Occipital lobe (tissue), 3 donors: ENCODE measurements at places on chromosomes 7 and 10. TPM values are rescaled to one million over a fixed set of nuclear protein-coding genes. Genes with fewer than 3 reads are reported as not detected.

OGA gene
- 349 TPM for total RNA-seq

KEL gene
- total RNA-seq: 3.0 TPM

IL6 gene
- not detected for total RNA-seq

CREB5 gene
- 8.0 TPM for total RNA-seq

TMEM140 gene
- 0.62 TPM for total RNA-seq

ASL gene
- 4.5 TPM for total RNA-seq

FRG2B gene
- total RNA-seq: not detected

CEP41 gene
- total RNA-seq: 14.2 TPM

STEAP1 gene
- total RNA-seq: 0.16 TPM

DNA sequence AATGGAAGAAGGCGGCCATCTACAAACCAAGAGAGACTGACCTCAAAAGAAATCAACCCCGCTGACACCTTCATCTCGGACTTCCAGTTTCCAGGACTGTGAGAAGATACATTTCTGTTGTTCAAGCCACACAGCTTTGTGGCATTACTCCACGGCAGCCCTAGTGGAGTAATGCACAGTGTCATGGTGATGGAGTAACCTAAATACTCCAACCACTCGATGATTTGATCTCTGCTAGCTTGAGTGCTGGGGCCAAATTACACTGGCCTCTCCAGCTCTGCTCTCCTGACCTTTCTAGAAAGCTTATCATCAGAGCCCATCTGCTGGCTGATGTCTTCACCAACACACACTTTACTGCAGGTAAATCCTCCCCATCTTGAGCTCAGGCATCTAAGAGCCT, 52.2 kb downstream of the GALNT17 start:
- DNase-seq: no peak

DNA sequence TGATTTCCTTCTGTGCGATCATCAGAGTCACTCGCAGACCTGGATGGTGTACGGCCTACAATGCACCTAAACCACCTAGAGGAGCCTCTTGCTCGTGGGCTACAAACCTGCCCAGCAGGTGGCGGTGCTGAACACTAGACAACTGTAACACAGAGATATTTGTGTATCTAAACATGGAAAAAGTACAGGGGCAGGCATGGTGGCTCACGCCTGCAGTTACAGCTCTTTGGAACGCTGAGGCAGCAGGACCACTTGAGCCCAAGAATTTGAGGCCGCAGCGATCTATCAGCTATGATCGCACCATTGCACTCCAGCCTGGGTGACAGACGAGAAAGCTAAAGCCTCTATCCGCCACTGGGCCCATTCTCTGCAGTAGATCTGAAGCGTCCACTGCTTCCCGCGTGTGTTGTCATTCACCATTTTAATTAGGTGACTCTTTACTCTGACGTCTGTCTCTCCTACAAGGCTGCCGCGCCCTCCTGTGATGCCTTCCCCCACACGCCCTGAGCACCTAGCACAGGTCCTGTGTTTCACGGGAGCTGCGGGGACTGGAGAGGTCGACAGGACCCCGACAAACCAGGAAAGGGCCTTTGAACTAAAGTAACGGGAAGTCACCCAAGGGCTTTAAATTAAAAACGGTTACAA, 774 bp downstream of the TUBGCP2 start:
- DNase-seq: no peak

GRCh38 chr7:73397521-73398281, 35.9 kb upstream of the FZD9 start:
- DNase-seq: no peak

DNA sequence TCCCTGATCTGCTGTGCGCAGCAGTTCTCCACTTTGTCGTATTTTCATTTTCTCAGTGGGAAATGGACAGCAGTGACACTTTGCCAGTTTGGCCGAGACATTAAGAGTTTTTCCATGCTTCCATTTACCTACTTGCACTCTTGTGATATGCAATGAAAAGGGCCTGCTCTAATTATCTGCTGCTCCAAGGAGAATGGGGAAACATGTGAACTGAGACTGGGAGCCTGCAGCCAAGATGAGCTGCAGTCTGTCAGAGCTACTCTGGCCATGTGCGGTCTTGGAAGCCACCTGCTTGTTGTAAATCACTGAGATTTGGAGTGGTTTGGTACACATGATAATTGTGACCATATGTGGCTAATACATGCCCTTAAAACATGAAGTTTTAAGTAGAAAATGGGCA, 586.6 kb upstream of the POT1 start:
- no peak for DNase-seq

DNA sequence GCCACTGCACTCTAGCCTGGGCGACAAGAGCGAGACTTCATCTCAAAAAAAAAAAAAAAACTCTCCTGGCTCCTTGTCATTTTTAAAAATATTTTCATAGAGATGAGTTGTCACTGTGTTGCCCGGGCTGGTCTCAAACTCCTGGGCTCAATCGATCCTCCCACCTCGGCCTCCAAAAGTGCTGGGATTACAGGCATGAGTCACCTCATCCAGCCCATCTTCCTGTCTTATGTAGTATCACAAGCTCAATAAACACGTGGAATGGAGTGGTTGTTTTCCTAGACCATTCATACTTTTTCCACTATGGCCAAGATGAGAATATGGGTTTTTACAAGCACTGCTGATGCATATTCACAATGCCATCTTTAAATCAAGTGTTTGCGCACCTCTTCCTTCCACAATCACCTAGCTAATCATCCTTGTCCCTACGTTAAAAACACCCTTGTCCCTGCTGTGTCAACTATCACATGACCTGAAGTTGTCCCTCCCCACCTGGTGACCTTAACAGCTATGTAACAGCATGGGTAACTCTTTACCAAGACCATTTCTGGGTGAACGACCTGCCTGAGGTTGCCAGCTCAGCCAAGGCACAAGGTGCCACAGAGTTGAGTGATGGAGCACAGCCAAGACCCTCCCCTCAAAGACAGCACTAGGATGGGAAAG, 21.3 kb downstream of the DLG5 start:
- no peak for DNase-seq

DNA sequence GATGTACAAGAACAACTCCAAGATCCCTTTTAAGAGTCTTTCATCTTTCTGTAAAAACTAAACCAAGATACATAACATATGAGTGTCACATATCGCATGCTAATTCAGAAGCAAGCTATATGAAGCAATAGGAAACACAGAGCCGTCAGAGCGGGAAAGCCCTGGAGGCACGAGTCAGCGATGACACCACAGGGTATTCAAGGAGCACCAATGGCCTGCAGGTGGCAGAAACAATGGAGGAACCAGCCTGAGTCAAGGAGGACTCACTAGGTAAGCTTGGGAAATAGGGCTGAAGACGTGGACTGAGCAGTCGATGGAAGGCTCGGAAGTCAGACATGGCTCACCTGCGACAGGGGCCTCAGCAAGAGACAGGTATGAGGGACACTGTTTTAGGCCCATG, 214.4 kb downstream of the FAM107B start:
- DNase-seq: no peak

DNA sequence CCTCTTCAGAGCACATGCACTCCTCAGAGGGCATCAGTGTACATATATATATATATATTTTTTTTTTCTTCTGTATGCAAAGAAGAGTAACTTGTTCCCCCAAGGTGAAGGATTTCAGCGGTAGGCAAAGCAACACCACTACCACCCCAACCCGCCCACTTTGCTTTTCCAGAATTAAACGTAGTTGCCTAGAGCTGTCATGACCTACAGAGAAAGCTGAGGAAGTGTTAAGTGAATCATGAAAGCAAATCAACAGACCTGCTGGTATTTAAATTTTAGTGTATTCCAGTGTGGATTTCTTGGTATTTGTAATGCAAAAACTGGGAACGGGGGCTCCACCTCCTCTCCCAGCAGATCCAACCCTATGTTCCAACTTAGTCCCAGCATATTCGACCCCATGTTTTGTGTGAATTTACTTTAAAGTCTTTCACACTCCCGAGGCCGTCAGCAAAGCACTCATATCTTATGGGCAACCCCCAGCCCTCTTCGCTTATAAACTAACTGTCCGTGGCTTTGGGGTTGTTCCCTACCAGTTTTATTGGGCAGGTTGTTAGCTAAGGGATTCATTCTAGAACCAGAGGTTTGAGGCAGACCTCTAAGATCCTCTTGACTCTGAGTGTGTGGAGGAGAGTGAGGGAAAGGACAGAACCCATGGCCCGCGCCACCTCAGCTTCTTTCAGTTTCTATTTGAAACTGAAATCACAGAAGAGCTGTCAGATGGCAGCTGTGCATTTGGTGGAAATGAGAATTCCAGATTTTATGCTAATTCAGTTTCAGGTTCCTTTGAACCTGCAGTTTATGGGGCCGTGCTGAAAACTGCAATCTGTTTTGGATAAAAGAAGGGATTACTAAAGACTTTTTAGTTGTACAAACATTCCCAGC, 450.2 kb upstream of the GALNT17 start:
- no peak for DNase-seq

DNA sequence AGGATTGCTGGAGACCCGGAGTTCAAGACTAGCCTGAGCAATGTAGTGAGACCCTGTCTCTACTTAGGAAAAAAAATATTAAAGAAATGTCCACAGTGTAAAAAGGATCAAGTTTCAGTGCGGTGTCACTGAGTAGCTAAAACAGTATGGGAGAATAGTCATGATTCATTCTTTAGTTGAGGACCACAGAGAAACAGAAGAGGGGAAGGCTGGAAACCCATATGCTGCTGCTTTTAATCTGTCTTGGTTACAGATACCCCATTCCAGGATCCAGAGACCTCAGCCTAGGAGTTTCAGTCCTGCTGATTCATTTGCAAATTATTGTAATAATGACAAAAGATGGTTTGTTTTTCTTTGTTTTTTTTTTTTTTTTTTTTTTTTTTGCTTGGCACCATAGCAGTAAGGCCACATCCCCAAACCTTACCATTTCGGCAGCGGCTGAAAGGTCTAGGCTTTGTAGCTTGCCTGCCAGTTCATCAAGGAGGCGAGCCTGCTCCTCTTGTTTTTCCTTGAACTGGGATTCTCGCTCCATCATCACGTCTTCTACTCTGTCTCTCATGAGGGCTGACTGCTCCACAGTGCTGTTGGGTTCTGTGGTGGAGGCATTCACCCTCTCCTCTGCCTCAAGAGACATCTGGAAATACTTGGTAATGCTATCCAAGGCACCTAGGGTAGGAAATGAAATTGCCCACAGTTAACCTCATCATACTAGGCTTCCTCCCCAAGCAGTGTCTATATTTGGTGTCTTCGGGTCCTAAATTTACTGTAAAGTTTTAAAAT, 44.2 kb downstream of the DLD start:
- DNase-seq: no peak

GRCh38 chr7:105307163-105307672, 81.5 kb downstream of the SRPK2 start:
- no peak for DNase-seq

GRCh38 chr10:37975401-37975991, 951 bp downstream of the ZNF25 start:
- no peak for DNase-seq

DNA sequence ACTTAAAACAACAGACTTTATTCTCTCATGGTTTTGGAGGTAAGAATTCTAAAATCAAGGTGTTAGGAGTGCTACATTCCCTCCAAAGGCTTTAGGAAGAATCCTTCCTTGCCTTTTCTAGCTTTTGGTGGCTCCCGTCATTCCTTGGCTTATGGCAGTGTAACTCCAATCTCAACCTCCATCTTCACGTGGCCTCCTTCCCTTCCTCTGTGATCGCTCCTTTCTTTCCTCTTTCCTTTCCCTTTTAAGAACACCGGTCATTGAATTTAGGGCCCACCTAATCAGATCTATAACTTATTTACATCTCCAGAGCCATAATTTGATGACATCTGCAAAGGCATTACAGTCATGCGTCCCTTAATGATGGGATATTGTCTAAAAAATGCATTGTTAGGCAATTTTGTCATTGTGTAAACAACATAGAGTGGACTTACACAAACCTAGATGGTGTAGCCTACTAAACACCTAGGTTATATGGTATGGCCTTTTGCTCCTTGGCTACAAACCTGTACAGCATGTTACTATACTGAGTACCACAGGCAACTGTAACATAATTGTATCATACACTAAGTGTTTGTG, 5.9 kb upstream of the HERC4 start:
- DNase-seq: no peak

DNA sequence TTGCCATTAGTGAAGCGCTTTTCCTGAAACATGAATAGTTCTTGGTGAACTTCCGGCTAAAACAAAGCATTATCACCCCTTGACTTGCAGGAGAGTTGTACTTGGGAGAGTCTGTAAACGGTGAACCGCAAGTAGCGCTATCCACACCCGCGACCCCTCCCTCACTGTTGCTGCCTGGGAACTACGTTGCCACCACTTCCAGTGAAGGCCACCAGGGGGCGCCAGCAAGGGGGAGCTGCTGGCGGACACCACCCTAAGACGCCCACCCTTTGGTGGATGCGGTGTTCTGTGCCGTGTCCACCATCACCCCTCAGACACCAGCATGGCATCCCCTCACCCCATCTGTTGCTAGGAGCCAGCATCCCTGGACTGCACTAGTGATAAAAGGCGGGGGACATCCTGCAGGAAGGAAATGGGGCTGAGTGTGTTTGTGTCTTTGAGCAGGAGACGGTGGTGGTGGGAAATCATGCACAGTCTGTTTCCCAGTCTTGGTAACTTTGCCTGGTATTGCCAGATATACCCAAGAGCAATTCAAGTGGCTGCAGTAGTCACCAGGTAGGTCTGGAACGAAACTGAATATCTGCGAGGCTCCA, 298.2 kb downstream of the FRMD4A start:
- no peak for DNase-seq

GRCh38 chr10:29329420-29329819, 40.5 kb downstream of the LYZL1 start:
- DNase-seq: no peak

DNA sequence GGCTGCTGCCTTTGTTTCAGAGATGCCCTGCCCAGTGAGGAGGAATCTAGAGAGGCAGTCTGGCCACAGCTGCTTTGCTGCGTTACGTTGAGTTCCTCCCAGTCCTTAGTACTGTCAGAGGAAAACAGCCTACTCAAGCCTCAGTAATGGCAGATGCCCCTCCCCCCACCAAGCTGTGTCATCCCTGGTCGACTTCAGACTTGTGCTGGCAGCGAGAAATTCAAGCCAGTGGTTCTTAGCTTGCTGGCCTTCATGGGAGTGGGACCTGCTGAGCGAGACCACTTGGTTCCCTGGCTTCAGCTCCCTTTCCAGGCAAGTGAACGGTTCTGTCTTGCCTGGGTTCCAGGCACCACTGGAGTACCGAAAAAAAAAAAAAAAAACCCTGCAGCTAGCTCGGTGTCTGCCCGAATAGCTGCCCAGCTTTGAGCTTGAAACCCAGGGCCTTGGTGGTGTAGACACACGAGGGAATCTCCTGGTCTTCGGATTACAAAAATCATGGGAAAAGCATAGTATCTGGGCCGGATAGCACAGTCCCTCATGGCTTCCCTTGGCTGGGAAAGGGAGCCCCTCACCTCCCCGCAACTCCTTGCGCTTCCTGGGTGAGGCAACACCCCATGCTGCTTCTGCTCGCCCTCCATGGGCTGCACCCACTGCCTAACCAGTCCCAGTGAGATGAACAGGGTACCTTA, 9.1 kb downstream of the SDHAF3 start:
- no peak for DNase-seq

GRCh38 chr10:34988397-34989067, 101.6 kb downstream of the CUL2 start:
- DNase-seq: no peak

GRCh38 chr7:66930341-66930740, 9.3 kb downstream of the TMEM248 start:
- DNase-seq: no peak
